ENCODE measurements at places on chromosomes 7 and 10.

- no peak for DNase-seq
Measured at GRCh38 chr10:114491933-114492332, 87.6 kb upstream of the AFAP1L2 start.

DNA sequence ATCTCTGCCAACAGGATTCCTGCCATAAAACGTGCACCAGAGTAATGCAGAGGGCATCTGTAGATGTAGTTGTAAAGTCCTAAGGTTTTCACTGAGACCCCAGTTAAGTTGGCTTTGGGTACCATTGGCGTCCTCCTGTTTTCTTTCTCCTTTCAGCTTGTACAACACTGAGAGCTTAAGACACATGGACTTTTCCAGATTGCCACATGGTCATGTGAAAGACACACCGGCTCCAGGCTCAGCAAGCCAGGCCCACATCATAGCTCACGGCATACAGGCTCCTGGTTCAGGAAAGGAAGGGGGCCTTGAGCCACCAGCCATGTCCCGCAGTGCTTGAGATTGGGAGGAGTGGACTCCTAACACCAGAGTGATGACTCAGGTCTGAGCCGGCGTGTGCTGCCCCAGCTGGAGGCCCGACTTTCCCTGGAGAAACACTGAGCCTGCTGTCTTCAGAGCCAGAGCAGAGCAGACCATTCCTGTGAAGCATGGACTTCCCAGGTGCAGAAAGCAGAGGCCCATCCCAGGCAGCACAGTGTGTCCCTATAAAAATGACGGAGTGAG lies 252.7 kb downstream of the PRPF18 start:
- no peak for DNase-seq

DNA sequence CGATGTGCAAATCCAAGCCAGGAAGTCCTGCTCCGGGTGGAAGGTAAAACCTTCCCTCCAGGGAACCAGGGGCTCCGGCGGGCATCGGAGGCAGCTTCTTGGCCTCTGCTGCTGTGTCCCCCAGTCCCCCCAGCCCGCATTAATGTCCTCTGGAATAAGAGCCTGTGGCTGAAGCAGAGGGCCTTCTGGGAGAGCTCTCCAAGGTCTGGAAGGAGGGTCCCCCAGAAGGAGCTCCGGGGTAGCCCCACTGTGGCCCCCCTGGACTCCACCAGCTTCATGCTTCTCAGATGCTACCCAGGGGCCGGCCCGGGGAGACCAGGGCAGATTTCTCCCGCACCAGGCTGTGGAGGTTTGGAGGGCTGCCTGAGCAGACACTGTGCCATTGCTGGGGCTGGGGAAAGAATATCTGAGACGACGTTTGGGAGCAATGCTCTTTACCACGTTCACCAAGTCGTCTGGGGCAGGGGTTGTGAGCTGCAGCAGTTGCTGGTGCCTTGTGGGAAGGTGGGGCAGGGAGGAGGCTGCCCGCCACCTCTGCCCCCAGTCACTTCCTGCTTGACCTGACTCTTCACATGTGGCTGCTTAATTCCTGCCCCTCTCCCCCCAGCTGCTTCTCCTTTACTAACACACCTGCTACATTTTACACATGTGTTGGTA lies 8.3 kb downstream of the ZNF853 start:
- no peak for DNase-seq

- no peak for DNase-seq
Measured at GRCh38 chr10:130409331-130409730, 273.1 kb downstream of the GLRX3 start.

DNA sequence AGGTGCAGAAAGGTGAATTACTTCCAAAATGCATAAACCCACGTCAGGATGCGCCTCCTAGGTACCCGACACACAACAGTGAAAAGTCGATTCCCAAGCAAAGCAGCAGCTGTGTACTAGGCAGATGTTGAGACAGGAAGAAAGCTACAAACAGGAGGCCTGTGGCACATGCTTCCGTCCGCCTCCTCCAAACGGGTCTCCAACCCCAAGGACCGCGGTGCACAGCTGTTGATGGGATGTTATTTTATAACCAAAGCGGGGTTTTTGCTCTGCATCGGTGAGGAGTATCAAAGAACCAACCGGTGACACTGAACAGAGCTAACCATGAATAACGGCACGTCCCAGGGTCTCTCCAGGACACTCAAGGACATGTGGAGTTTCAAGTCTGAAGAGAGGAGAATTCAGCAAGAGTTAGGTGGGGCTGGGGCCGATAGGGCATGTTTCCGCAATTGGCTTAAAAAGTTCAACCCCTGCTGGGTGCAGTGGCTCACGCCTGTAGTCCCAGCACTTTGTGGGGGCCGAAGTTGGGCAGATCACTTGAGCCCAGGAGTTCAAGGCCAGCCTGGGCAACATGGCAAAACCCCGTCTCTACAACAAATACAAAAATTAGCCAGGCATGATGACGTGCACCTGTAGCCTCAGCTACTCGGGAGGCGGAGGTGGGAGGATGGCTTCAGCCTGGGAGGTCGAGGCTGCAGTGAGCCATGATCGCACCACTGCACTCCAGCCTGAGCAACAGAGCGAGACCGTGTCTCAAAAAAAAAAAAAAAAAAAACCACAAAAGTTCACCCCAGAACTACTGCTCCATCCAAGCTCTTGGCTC lies 108.0 kb downstream of the SMURF1 start:
- no peak for DNase-seq

All from activated CD8-positive, alpha-beta memory T cell treated with anti-CD3 and anti-CD28 coated beads for 1 hour (primary cell).